ENCODE measurements at places on chromosomes 1 and 21.

GRCh38 chr1:231035799-231036198, 4.3 kb downstream of the FAM89A start:
- no peak for DNase-seq

DNA sequence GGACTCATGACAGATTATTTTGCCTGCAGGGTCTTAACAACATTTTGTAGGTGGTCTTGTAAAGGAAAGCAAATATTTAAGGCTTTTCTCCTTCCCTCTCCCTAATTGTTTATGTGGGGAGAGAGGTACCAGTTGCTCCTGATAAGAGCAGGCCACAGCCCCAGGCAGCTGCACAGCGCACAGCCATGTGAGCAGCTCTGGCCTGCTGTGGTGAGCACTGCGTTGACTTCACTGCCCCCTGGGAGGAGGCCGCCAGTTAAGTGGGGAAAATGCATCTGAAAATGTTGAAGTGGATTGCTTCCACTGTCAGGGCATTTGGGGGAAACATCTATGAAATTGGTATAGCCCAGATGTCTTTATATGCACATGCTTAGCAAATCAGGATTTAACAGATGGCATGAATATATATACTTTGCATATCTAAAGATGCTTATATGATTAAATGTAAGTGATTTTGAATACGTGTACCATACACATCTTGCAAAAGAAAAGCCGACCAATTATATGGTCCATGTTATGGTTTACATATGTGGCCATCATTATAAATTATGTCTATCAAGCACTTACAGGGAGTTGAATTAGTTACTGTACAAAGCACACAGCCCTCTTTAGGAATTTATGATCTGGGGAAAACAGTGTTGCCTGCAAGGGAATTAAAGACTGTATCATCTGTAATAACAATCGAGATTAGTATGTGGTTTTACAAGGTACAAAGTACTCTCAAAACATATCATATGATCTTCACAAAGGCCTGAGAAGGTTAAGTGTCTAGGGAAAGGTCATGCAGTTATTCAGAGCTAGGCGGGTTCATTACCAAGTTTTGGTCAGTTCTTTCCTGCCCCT, 132.1 kb downstream of the RHOU start:
- DNase-seq: no peak

- DNase-seq: no peak
These were observed 16.1 kb downstream of the CNR2 start for GRCh38 chr1:23897083-23897482.

DNA sequence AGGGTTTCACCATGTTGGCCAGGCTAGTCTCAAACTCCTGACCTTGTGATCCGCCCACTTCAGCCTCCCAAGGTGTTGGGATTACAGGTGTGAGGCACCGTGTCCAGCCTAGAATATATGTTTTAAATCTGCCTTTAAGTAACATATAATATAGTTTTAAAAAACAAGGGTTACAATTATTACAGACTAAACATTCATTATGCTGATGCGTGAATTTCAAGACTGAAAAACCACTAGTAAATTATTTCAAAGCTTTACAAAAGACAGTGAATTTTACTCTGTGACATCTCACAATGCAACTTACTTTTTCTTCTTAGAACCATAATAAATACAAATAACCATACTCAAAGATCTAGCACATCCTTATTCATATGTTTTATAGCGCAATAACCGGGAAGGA, 24.7 kb downstream of the ZNF684 start:
- no peak for DNase-seq
